Myocyte (in vitro differentiated cells): ENCODE measurements at places on chromosomes 2 and 18. TPM values are rescaled to one million over a fixed set of nuclear protein-coding genes. Genes with fewer than 3 reads are reported as not detected.

NCKAP5 gene
- total RNA-seq = 0.31 and 0.53 TPM in 2 replicates

GRCh38 chr2:237525559-237526157 lies 38.6 kb downstream of the MLPH start:
- no peak for DNase-seq

GRCh38 chr2:142716463-142717242 lies 160.8 kb upstream of the KYNU start:
- DNase-seq = peak; percentile 62

- DNase-seq = no peak
These were observed 10.0 kb downstream of the FLACC1 start for GRCh38 chr2:201347138-201347537.

DNA sequence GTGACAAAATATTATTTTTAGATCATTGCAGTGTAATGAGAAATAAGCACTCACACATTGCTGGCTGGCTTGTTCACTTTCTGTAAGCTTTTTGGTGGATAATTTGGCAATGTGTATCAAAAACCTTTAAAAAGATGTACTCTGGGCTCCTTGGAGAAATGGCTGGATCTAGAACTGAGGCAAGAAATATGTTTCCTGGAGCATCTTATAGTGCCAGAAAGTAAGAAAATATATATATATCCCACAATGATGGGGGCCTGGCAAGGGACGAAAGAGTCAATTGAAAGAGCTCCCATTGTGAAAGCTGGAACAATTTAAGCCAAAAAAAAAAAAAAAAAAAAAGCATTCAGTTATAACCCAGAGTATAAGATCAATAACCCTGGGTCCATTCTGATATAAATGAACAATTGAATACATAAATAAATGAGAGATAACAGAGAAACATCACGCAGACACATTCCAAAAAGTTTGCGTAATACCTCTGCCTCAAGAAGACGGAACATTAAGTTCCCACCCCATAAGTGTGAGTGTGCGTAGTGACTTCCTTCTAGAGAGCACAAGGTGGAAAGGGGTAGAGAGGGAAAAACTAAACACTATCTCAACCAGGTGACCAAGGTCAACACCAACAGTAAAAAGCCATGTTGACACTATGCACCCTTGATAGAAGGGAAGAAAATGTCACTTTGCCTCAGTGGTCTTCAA lies 77.5 kb downstream of the BIN1 start:
- DNase-seq = no peak

- DNase-seq = no peak
These were observed 103.3 kb upstream of the ID2 start for GRCh38 chr2:8578335-8579244.

GRCh38 chr2:231930593-231931281 lies 4.5 kb upstream of the NPPC start:
- no peak for DNase-seq
